ENCODE measurements at places on chromosomes 13 and 19.

- DNase-seq, result no peak
Observed at GRCh38 chr19:38561658-38562057, 56.1 kb downstream of the MAP4K1 start.

DNA sequence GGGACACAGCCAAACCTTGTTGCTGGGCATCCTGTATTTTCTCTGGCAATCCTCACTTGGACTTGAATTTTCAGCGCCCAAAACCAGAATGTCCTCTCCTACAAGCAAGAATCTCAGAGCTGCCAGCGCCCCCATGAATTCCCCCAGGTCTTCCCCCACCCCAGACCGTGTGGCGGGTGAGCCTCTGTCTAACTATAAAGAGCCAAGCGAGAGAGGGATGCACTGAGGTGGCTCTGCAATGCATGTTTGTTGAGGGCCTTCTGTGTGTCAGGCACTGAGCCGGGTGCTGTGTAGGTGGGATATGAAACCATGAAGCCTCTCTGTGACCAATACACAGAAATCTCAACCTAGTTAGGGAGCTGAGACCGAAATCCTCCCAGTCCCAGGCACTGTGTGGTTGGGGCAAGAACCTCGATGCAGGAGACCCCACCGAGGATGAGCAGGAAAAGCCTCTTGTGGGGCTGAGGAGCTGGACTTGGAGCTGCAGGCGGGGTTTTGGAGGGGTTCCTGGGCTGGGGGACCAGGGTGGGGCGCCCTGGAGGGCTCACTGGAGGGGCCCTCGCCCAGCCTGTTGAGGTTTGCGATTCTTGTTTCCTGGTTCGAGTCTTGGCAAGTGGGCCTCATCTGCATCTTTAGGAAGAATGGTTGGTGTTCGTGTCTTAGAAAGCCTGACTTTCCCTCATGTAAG, 12.4 kb upstream of the PROZ start:
- peak; percentile 24 for DNase-seq

GRCh38 chr13:104962411-104962810, 1573.1 kb downstream of the EFNB2 start:
- no peak for DNase-seq

GRCh38 chr13:32247887-32248286, 67.3 kb downstream of the ZAR1L start:
- no peak for DNase-seq

DNA sequence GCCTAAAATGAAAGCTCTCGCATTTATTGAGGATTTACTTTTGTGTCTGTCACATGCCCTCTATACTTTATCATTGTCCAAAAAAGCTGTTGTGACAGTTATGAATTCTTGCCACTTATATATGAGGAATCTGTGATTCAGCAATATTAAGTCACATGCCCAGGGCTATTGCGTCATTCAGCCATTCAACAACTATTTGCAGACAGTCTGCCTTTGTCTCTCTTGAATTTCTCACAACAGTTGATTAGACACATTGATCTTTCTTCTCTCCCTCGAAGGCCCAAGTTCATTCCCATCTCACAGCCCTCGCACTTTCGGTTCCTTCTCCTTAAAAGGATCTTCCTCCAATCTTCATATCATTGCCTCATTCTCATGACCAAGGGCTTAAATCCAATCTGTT, 342.6 kb downstream of the MZT1 start:
- DNase-seq, result no peak

- DNase-seq, result no peak
Observed at GRCh38 chr19:16038196-16038695, 38.0 kb upstream of the TPM4 start.

GRCh38 chr13:109790942-109791605, 4.7 kb upstream of the IRS2 start:
- DNase-seq, result no peak

DNA sequence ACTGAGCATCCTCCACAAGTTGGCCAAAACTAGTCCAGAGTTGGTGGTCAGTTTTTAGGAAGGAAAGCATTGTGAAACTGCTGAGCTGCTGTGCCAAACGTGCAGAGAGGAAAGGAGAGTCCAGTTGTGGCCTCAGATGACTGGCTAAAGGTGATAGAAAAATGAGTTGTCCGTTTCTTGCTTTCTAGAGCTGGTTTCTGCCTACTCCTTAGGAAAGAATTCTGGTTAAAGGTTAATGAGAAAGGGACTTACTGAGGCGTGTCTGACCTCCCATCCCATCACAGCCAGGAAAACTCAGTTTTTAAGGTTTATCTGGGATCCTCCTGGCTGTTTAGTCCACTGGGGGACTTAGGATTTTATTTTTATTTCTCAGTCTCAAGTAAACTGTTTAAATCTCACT, 1186.3 kb downstream of the UQCRFS1 start:
- DNase-seq, result no peak

DNA sequence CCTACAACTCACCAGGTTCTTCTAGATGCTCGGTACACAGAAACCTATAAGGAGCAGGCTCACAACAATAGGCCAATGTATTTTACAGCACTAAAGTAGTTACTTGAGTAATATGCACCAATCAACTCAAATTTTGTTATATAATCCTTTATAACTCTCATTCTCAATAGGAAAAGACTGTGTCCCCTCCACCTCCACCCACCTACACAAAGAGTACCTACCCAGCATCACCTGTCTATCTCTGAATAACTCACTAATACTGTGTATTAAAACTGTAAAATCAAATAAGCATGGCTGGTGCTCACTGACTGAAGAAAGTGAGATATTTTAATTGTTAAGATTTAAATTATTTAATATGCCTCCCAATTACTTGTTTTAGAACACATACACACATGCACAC, 146.3 kb downstream of the ENOX1 start:
- DNase-seq, result no peak

DNA sequence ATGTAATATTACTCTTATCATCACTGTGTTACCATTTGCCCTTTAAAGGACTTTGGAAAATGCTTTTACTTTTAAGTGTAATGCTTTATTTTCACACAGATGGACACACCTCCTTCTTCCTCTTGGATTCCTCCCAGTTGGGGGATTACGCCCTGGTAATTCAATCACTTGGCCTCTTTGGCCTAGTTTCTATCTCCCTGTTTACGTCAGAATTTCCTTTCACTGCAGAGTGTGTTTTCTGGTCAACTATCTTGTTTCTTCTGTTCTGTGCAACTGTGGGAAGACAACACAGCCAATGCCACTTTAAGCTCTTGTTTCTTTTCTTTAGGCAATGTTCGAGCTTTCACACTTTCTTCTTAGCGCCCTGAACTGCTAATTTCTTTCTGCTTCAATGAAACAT, 257.3 kb upstream of the MAB21L1 start:
- DNase-seq, result peak; percentile 19

- DNase-seq, result no peak
Observed at GRCh38 chr13:38785490-38785889, 98.6 kb downstream of the FREM2 start.

GRCh38 chr19:29875931-29876330, 64.1 kb downstream of the CCNE1 start:
- DNase-seq, result no peak

GRCh38 chr19:50725218-50725910, 2.2 kb downstream of the CLEC11A start:
- DNase-seq, result no peak

- no peak for DNase-seq
Observed at GRCh38 chr13:54758795-54759194, 1730.2 kb downstream of the OLFM4 start.

DNA sequence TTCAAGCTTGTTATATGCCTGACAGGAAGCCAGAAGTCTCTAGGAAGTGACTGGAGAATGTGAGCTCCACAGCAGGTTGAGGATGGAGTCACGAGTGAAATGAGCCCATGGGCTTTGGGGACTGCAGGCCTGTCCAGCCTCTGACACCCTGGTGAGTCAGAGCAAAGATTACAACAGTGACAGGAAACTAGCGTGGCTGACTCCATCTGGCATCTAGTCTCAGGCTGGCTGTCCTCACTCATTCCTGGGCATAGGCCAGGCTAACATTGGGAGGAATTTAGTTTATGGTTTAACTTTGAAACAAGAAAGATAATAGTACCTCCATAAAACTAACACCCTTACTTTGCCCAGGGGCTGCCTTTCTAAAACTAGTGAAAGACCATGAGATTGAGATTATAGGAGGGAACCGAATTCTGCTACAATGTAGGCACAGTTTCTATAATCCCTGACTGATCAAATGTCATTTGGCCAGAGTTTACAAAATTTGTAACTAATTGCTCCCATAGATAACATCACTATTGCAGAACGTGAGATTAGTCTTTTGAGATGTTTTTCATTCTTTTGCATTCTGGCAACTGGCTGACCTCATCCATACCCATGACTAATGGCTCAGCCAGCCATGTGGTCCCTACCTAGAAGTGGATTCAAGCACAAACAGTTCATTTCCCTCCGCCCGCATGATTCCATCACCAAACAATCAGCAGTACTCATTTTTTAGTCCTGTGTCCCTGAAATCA, 28.4 kb downstream of the PSG1 start:
- no peak for DNase-seq

GRCh38 chr13:40363653-40364052, 302.8 kb downstream of the FOXO1 start:
- no peak for DNase-seq

GRCh38 chr13:75347925-75348324, 134.0 kb downstream of the TBC1D4 start:
- DNase-seq, result no peak

GRCh38 chr13:69769608-69770007, 338.0 kb upstream of the ATXN8OS start:
- DNase-seq, result no peak

DNA sequence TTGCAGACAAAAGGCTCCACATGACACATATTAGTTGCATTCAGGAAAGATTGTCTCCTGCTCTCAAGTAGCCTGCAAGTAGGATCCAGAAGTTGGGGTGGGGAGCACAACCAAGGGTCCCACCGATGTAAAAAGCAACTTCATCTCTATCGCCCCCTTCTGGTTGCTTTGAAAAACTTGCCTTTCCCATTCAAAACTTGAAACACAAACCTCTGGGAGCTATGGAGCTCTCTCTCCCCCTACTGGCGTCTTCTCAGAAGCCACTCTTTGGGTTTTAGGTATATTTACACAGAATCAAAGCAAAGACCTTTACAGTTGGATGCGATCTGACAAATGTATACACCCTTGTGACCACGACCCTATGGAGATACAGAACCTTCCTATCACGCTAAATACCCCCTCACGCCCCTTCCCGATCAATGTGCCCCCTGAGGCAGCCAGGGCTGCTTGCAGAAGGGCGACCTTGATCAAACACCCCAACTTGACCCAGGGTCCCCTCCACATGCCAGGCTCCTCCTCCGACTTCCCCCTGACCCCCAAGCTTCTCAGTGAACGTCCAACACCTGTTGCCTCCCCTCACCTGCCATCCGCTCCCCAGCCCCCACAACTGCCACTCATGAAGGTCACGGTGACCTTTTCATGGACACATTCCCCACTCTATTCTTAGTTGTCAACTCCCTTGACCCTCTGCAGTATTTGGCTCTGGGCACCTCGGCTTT, 10.1 kb downstream of the NOSIP start:
- DNase-seq, result peak; percentile 61

- DNase-seq, result no peak
Observed at GRCh38 chr19:343451-343931, 1.1 kb downstream of the MIER2 start.

GRCh38 chr13:101979825-101980224, 422.0 kb downstream of the FGF14 start:
- no peak for DNase-seq

DNA sequence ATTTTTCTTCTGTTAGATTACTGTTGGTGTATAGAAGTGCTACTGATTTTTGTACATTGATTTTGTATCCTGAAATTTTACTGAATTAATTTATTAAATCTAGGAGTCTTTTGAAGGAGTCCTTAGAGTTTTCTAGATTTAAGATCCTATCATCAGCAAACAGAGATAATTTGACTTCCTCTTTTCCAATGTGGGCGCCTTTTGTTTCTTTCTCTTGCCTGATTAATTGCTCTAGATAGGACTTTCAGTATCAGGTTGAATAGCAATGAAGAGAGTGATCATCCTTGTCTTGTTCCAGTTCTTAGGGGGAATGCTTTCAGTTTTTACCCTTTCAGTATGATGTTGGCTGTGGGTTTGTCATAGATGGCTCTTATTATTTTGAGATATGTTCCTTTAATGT, 5.6 kb upstream of the CD33 start:
- DNase-seq, result no peak

DNA sequence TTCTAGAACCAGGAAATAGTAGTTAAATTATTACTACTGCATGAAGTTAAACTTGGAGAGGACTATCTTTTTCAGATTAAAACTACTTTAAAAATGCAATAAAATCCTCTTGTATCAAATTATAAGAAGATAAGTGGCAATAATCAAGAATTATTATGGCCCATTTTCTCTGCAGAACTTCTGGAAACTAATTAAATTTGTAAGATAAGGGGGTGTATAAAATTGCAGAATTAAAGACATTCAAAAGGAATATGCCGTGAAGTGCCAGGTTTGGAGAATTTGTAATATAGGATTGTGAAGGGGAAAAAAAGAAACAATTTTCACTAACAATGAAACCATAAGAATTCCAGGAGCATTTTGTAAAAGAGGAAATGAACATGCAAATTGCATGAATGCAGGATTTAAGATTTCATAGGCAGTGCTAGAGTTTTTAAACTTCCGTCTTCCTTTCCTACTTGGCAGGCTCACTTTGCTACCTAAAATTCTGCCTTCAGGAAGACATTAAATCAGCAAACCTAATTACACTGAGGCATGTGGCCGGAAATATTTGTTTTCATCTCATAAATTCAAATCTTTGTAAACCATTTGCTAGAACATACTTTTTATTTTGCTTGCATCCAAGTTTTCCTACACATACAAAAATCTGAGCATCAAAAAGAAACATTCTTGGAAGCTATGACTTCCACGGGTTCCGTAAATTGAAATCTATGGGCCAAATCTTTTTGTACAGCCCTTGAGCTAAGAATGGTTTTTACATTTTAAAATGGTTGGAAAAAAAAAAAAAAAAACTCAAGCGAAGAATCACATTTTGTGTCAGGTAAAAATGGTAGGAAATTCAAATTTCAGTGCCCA, 166.9 kb downstream of the DCLK1 start:
- no peak for DNase-seq

DNA sequence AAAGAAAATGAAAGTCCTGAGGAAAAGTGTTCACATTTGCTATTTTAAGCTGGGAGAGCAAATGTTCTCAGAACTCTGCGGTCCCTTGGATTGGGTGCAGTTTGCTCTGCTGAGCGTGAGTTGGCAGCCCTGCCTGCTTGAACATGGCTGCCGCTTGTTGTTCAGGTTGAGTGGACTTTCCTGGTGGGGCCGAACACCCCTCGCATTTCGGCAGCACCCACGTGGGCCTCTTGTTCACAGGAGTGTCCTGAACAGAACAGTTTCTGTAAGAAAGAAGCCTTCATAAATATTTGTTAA, 10.8 kb upstream of the RNF113B start:
- DNase-seq, result no peak

Data from ecto neural progenitor cell (in vitro differentiated cells).